Stimulated activated CD8-positive, alpha-beta memory T cell treated with anti-CD3 and anti-CD28 coated beads, Interleukin-4, amount 100 ng/mL, for 1 hour (primary cell): ENCODE measurements at places on chromosomes 2 and 18.

- no peak for DNase-seq
These were observed 79.8 kb downstream of the DTNA start for GRCh38 chr18:34789768-34790344.

DNA sequence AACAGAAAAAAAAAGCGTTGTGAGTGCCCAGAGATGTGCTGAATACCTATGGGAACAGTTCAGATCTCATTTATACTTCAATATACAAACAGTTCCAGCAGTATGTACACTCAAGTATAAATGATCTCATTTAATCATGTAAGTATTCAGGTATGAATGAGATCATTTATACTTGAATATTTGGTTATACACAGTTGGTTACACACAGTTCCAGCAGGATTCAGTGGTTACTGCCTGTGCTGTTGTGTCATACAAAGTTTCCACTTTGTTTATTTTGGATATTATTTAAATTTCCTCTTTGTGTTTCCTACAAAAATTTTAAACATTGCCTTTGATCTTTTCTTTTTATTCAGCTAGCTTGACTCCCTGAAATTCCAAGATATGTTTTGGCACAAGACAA is 293.5 kb upstream of the SLC39A10 start:
- no peak for DNase-seq

- no peak for DNase-seq
These were observed 60.8 kb downstream of the HS1BP3 start for GRCh38 chr2:20589975-20590703.

GRCh38 chr2:236086403-236086970 is 81.7 kb downstream of the GBX2 start:
- DNase-seq = no peak

- no peak for DNase-seq
These were observed 77.1 kb upstream of the EPHA4 start for GRCh38 chr2:221649051-221649775.

DNA sequence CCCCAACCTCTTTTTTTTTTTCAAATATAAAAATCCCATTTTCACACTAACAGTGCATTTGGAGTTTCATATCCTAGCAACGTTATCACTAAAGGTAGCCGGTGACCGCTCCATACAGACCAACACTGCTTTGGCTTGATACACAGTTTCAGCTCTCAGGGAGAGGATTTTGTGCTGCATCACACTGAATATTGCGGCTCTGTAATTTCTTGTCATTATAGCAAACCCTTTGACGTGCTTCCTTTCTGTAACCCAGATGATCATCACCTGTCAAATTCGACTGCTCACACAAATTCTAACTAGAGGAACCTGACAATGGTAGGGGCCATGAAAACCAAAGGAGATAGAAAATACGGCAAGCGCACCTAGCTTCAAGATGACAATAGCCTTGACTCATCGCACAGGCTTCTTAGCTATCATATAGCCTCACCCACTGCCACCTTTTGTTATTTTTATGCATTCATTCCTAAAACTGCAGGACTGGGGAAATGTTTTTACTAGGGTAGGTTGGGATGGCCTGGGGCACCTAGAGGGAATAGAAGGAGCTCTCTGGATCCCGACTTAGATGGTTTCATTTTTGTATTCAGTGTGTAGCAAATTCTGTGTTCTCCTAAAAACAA is 582.9 kb upstream of the PIK3C3 start:
- DNase-seq = no peak

GRCh38 chr2:34787341-34787740 is 1188.2 kb upstream of the FAM98A start:
- DNase-seq = no peak

GRCh38 chr2:28465148-28465885 is 30.5 kb upstream of the PLB1 start:
- DNase-seq = no peak

DNA sequence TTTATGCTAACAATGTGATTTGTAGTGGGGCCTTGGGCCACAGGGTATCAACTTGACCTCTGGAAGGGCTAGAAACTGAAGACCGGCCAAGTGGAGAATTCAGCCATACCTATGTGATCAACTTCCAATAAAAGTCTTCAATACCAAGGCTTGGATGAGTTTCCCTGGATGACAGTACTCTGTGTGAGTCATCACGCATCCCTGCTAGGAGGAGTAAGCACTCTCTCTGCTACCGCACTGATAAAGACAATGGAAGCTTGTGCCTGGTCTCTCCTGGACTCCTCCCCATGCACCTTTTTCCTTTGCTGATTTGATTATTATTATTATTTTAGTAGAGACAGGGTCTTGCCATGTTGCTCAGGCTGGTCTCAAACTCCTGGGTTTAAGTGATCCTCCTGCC is 58.1 kb downstream of the SKA1 start:
- no peak for DNase-seq

DNA sequence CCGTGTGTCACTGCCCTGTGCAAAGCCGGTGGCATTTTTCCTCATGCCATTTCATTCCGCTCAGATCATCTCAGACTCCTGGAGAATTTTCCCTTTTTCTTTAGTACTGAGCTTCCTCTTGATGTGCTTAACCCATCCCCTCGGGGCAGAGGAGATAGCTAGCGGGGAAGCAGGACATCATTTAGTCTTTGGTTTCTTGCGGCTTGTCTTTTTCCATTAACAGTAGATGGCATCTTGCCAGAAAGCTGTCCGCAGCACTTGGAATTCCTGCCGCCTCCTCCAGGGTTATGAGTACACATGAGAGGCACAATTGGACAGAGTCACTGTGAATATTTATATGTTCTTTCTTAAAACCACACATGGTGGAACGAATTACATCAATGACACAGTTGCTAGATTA is 226.6 kb downstream of the ALPK2 start:
- DNase-seq = no peak
